ENCODE measurements at places on chromosomes 7 and 10. TPM values are rescaled to one million over a fixed set of nuclear protein-coding genes. Genes with fewer than 3 reads are reported as not detected.

GRCh38 chr10:35423505-35424306, 87.4 kb downstream of the CCNY start:
- DNase-seq: no peak

The TRIM50 gene
- not detected for total RNA-seq

DNA sequence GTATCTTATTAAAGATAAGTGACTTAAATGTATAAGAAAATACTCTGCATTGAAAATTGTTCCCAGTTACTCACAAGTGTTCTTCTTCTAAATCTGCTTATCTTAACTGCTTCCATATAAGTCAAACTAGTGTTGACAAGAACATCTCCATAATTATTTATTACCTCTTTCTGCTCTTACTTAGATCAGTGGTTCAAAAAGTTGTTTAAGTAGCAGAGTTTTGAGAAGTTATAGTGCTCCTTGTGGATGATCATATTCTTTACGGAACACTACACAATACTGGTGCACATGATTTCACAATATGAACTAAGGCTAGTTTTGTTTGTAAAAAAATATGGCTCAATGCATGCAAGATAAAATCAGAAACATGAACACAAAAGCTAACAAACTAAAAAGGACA, 168.4 kb downstream of the SEMA3D start:
- no peak for DNase-seq

DNA sequence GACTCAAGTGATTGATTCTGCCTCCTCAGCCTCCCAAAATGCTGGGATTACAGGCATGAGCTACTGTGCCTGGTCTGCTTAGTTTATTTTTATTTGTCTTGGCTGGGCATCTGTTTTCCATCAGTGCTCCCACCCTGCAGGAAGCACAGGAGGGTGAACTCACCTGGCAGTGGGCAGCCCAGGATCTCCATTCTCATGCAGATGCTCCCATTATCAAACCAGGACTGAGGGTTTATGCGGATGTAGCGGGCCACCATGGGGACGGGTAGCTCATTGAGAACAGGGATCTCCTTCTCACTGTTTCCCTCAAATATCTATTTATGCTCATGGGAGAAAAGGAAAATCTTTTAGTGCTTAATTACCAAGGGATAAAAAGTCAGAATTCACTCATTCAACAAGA, 93.8 kb downstream of the CPXM2 start:
- no peak for DNase-seq

DNA sequence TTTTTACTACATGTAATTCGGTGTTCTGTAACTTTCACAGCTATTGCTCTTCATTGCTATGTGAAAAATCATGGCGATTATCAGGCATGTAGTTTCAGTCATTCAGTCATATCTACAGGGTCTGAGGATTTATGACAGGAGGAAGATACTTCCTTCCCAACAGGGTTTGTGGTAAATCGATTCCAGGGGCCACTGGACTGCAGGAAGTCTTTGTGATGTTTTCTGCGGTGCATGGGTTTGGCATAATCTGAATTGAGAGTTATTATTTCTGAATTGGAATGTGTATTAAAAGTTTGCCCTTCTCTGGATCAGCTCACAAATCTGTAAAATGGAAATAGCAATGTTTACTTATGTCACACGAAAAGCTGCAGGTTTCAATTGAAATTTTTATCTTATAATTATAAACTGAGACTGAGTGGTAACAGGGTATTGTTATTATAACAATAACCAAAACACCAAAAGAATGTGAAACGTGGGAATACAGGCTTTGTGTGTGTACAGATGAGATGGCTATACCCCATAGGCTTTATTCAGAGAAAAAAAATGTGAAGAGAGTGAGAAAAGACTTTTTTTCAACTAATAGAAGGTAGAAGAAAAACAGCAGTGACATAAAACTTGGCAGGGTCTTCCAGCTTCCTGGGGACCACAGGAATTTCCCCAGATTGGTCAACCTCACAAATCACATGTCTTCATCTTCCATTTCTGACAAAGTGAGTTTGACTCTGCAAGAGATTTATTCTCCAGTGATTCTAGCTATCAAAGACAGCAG, 307.7 kb upstream of the NFE2L3 start:
- DNase-seq: no peak

- DNase-seq: no peak
Observed at GRCh38 chr7:51034521-51035264, 252.0 kb upstream of the GRB10 start.

DNA sequence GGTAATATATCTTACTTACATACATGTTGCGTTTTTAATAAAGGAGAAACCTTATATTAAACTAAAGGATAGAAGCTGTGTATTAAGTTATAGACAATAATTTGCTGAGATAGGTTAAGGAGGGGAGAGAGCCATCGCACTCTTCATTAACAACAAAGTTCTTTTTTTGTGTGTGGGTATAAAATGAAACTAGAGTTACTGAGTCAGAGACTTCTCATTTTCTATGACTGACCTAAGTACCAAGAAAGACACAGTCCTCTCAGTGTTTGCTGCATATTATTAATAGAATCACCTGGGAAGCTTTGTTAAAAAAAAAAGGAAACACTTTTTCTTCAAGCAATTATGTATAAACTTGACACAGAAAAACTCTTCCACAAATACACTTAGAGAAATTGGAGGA, 31.4 kb downstream of the FEZF1 start:
- DNase-seq: no peak

The NPM3 gene
- total RNA-seq: 217 TPM

The TSPAN15 gene
- total RNA-seq: 2.4 TPM

The AASS gene
- 1.6 TPM for total RNA-seq

DNA sequence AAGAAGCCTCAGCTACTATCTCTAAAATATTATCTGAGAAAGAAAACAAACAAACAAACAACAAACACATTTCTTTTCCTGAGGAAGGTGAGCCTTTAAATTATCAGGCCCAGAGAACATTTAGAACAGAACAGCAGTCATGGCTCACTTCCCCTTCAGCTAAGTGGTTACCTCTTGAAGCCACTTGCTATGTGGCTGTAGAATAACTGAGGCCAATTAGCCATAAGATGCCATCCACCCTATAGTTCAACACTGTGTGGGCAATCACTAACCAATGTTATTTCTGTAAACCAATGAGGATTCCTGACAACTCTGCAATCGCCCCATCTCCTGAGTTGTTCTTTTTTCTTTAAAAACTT, 3.7 kb upstream of the UPP1 start:
- no peak for DNase-seq

Measured in CD8-positive, alpha-beta memory T cell (primary cell).